ENCODE measurements at places on chromosomes 2 and 18. TPM values are rescaled to one million over a fixed set of nuclear protein-coding genes. Genes with fewer than 3 reads are reported as not detected.
A peak's percentile ranks its signal among the peaks of the same experiment; 100 is the strongest.

GRCh38 chr2:63680455-63680854 lies 91.7 kb downstream of the MDH1 start:
- DNase-seq, result no peak

DNA sequence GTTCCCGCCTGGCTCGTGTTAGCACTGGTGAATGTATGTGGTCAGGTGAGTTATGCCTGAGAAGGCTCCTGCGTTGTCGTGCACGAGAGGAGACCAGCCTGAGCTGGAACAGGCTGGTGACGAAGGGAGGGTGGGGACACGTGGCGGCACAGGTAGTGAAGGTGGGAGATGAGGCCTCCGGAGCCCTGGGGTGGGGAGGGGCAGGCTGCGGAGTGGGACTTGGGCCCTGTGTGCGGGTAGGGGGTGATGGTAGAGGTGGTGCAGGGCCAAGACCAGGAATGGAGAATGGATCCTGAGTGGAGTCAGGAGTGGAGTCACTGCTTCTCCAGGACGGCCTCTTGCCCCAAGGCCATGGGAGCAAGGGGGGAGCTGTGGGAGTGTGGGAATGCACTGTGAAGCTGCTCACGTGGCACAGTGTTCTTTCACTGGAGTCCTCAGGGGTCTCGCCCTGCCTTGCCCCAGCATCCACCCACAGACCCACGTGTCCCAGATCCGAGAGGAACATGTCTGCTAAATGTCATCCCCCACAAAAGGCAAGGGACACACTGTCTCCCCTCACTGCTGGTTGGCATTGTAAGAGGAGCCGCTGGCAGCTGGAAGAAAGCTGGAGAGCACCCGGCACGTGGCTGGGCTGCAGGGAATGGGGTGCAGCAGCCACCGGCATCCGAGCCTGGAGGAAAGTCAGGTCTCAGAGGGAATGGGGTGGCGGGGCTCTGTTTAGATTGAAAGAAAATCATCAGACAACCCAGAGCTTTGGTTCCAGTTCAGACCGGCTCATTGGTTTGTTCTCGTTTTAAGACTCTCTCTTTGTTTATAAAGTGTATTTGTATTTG lies 63.7 kb downstream of the CYP26B1 start:
- no peak for DNase-seq

DNA sequence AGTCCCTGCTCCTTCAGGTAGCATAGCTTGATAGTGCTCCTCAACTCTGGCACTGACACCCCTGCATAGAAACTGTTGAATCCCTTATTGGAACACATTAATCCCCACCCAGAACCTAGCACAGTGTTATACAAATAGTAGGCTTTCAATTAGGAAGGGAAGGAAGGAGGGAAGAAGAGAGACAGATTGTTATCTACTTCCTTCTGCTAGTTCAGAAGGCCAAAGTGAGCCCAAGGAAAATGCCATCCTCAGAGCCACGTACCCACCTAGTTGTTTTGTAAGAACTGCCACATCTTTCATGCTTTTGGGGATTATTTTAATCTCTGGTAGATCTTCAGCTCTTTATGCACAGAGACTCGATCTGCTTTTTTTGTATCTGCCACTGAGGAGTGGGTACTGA lies 75.1 kb downstream of the CLHC1 start:
- no peak for DNase-seq

DNA sequence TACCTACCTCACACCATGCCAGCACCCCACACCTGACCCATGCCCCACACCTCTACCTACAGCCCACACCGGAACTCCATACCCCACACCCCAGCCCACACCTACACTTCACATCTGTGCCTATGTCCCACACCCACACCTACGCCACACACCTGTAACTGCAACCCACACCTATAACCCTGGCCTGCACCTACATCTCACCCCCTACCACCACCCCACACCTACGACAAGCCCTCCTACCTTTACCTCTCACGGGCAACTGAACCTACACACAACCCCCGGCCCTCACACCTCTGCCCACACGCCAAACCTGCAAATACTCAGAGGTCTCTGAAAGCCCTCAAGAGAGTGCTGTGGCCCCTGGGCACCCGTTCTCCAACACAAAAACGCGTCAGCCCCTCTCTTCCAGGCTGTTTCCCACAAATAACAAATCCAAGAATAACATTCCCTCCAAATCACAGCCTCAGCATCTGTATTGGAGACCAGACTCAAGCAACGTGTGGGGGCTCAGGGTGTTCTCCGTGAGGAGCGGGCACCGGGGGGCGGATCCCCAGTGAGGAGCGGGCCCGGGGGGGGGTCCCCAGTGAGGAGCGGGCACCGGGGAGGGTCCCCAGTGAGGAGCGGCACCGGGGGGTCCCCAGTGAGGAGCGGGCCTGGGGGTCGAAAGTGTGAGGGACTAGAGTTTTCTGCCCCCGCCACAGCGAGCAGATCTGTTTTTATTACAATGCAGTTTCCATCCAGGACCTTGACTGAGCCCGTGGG lies 33.4 kb downstream of the SLC66A2 start:
- DNase-seq, result no peak

DNA sequence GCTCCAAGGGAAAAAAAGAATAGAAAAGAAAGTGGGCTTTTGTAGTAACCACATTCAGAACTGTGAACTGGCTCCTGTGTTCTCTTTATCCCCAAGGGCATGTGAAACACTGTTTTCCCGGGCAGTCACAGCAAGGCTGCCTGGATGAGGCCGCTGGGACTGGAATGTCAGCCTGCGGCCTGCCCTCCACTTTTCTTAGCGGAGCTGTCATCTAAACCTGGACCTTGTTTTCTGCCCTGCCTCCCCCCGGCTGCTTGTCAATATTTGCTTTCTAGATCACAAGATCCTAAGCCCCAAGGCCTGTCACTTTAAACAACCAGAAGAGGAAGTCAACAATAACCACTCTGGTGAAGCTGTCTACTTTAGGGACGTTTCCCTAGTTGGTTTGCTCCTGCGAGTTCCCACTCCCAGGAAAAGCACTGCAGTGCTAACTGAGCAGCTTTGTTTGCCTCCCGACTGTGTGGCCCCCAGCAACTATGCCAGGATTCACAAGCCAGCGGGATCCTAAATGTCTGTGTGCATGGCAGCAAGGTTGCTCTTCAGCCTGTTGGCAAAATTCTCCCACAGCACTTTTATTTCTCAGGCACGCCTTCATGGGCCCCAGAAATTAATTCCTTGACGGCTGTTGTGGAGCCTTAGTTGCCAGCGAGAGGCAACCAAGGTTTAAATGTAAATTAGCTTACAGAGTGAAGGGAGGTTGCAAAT lies 30.6 kb downstream of the SOWAHC start:
- DNase-seq, result no peak

GRCh38 chr2:118854507-118855345 lies 7.3 kb upstream of the EN1 start:
- no peak for DNase-seq

GRCh38 chr18:70072678-70073077 lies 125.0 kb upstream of the CD226 start:
- DNase-seq, result peak; percentile 60

- DNase-seq, result no peak
Observed at GRCh38 chr2:120516679-120517314, 170.9 kb downstream of the INHBB start.

- DNase-seq, result peak; percentile 28
Observed at GRCh38 chr2:102703748-102704147, 58.1 kb upstream of the TMEM182 start.

Gene SFT2D3
- 4.4 TPM for total RNA-seq

Gene SPIRE1
- 44.0 TPM for total RNA-seq

Gene C2orf81
- total RNA-seq, result 0.71 TPM

Gene SDC1
- 4.0 TPM for total RNA-seq

Gene TSPYL6
- total RNA-seq, result not detected

Gene DYSF
- 134 TPM for total RNA-seq

Gene FOXD4L1
- 0.18 TPM for total RNA-seq

Gene FBXO48
- total RNA-seq, result 0.83 TPM

Gene GPAT2
- total RNA-seq, result 6.6 TPM

Measured in endothelial cell of umbilical vein (primary cell).